Thoracic aorta (tissue), 2 donors: ENCODE measurements at places on chromosomes 3 and 15.

GRCh38 chr3:114221165-114221880 lies 16.1 kb downstream of the ZNF80 start:
- no peak for DNase-seq

- DNase-seq: no peak
Observed at GRCh38 chr3:67947808-67948508, 293.5 kb upstream of the SUCLG2 start.

DNA sequence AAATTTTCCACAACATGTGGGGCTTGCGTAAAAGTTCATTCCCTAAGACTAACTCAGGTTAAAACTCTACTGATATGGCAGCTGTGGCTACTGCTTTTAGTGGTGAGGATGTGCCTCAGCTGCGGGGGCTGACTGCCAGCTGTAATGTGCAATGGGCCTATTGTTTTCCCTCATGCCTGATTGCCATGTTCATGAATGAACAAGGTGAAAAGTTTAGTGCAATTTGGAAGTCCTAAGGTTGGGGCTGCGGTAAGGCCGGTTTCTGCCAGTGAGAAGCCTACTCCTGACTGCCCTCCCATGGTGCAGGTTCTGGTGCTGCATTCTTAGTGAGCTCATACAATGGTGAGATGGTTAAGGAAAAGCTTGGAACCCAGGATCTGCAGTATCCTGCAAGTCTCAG lies 10.9 kb upstream of the ALDH1L1 start:
- DNase-seq: no peak

- no peak for DNase-seq
Observed at GRCh38 chr15:31365032-31365654, 38.5 kb downstream of the KLF13 start.

DNA sequence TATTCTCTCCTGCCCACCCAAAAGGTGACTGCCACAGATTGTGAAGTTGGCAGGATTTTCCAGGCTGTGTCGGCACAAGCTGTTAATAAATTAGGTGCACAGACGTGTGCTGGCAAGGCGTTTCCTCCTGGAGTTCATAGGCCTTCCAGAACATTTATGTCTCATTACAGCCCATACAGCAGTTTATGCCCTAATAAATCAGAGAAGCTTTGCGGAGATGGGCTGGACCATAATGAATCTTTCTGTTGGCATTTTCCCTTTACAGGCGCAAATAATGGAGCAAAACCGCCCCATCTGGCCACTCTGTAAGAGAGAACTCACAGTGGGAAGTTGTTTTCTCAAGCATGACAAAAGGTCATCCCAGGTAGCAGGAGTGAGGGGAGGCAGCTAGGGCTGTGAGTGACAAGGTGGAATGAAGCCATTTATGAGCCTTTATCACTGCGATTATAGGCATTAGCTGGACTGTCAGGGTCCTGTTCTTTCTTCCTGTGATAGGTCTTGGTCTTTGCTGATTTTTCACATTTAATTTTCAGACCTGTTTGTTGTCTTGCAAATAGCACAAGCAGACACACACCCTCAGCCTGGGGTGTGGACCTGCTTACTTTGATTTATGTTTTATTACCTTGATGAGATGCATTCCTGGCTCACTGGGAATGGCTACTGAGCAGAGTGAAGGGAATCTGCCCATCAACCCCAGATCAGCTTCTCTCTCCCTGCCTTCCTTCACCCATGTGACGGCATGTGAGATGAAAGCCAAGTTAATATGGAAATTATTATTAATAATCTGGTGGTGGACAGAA lies 257.5 kb downstream of the LRTM1 start:
- DNase-seq: no peak

GRCh38 chr15:73631915-73632669 lies 1.1 kb downstream of the NPTN start:
- no peak for DNase-seq

DNA sequence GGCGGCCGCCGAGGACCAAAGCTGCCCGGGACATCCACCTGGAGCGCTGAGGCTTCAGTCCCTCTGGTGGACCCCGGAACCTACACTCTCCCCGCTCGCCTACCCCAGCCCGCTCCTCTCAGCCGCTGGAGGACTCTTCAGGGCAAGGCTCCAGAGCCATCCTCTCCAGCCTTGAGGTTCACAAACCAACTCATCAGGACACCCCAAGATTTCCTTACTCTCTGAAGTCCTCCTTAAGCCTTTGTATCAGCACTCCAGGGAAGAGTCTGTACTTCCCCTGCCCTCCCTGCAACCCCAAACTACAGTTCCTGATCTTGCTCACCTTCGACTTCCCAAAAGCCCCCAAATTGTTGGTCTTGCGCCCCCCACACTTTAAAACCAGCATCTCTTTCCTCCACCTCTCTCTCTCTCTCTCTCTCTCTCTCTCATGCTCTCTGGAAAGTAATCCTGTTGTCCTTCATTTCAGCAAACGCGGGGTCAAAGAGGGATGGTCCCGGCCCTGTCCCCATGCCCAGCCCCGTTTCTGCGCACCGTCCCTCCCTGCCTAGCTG lies 438 bp downstream of the THBS1 start:
- no peak for DNase-seq

- DNase-seq: no peak
Observed at GRCh38 chr15:87564681-87565080, 691.9 kb downstream of the NTRK3 start.

DNA sequence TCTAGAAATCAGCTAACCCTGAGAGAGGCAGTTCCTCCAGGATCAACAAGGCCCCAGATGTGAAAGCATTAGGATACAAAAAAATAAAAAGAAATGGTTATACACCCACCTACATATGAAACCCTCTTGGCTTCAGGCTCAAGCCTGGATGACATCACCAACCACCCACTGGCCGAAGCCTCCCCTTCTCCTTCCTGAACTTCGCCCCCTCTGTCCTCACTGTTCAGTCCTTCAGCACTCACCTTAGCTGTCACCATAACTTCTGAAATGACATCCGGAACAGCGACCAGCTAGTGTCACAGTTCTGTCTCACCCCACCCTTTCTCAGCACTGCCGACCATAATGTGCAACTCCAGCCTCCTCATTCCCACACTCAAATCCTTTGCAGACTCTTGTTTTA lies 98.7 kb downstream of the PLCH1 start:
- DNase-seq: no peak

DNA sequence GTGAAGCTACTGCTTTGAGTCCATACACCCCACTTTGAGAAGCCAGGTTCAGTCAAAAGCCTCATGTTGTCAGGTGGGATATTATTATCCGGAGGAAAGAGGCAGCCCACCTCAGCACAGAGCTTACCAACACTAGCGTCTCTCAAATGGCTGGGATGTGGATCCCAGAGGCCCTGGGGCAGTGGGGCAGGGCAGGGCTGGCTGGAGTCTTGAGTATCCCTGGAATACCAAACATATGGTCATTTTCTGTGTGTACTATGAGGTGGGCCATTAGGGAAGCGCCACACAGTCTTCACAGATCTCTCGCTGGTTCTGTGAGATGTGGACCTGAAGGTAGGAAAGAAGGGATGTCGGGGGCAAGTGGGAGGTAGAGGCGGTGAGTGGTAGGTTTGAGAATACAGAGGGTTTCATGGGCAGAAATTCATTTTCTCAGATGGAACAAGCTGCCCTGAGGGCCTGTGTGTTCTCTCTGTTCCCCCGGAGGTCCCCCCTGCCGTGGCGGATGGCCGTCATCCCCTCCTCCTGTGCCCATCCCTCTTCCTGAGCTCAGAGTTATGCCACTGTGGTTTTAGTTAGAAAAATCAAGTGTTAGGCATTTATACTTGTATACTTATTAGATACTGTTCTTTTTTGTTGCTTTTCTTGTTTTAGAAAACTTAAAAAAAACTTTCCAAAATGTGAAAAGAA lies 66.4 kb downstream of the USP13 start:
- no peak for DNase-seq

DNA sequence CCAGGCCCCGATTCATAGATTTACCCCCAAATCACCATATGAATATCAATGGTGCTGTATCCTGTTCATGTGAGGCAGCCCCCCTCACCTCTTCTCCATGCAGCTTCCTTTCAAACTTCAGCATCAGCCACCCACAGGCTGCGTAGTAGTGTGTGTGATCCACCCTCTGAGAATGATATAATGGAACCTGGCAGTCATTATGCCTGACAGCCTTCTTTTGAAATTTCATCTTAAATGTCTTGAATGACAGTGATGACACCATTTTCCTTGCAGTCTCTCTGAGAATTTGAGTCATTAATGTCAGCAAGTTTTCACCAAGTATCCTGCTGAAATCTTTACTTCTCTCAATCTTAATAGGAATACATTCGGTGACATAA lies 3.5 kb upstream of the CLRN1 start:
- no peak for DNase-seq

GRCh38 chr15:31300208-31300661 lies 26.4 kb upstream of the KLF13 start:
- no peak for DNase-seq

DNA sequence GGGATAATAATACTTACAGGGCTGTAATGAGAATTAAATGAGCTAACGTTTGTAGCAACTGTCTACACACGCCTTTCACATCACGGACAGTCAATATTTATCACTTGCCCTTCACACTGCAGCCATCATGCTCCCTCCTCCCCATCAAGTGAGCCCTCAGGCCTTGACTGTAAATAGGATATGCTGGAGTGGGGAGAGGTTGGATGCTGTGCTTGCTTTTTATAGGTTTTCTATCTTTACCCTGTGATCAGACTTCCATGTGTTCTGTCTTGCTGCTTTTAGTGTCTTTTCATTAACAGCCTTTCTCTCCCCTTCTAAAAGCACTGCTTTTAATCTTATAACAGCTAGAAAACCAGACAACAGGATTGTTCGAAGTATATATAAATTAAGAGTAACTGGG lies 12.8 kb upstream of the MAGEF1 start:
- no peak for DNase-seq

DNA sequence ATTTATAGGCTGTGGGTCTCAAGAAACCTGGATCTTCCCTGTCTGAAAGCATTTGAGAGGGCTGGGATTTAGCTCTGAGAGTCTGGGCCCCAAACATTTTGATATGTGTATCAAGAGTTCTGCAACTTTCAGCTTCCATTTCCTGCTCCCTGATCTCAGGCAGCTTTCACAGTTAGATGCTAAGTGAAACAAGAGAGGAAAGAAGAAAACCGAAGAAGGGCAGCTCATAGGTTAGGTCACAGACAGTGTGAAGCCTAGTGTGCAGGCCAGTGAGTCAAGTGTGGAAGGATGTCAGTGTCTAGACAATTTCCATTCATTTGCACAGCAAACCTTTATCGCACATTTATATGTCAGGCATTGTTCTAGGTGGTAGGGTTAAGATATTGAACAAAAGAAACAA lies 173.6 kb upstream of the PROK2 start:
- DNase-seq: no peak

- no peak for DNase-seq
Observed at GRCh38 chr15:52486003-52486996, 42.4 kb downstream of the MYO5A start.

- DNase-seq: no peak
Observed at GRCh38 chr15:34258151-34258550, 33.3 kb downstream of the EMC4 start.

- no peak for DNase-seq
Observed at GRCh38 chr15:65762914-65763787, 28.9 kb downstream of the DENND4A start.

- no peak for DNase-seq
Observed at GRCh38 chr3:182795389-182795782, 2.1 kb downstream of the ATP11B start.

DNA sequence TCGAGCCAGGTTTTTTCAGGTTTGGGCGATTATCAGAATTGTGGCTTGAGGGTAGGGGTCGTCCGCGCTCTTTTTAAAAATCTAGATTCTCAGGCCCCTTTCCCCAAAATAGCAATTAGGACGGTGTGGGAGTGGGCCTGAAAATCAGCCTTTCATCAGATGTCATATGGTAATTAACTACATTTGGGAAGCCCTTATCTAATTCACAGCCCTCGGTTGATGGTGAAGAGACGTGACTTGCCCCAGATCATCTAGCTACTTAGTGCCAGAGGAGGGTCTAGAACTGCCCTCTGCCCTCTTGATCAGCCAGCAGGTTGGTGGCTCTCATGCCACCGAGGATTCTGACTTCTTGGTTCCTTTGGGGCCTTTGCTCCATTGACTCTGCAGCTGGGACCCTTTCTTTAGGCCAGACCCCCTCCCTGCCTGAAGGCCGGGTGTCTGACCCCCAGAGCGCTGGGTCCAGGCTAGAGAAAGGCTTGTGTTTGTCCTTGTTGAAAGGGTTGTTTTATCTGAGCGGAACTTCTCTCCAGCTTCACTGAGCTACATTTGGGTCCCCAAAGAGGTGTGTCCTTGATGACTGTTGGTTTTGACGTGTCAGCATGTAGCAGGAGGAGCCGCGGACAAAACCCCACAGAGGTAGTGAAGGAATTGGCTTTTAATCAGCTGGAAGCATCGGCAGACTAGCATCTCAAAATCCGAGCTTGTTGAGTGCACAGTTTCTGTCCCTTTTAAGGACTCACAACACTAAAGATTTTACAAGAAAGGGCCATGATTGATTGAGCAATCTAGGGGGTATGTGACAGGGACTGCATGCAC lies 857 bp downstream of the AEN start:
- no peak for DNase-seq

GRCh38 chr15:48563934-48564333 lies 81.6 kb downstream of the FBN1 start:
- DNase-seq: no peak

GRCh38 chr3:193879099-193879863 lies 256.7 kb upstream of the HES1 start:
- DNase-seq: no peak

DNA sequence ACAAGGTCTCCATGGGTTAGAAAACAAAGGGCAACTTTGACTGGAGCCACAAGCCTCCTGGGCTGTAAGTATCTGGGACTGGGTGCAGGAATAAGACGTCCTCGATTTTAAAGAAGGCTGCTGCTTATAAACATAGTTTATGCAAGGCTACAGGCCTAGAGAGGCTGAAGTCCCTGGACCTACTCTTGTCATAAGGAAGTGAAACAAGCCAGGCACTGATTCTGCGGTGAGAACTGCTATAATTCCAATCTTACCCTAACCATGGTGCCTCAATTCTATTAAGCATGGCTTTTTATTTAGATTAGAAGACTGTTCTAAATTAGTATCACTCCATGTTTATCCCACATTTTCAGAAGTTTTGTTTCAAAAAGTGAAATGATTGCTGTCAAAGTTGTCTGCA lies 777.6 kb downstream of the PLOD2 start:
- DNase-seq: no peak

DNA sequence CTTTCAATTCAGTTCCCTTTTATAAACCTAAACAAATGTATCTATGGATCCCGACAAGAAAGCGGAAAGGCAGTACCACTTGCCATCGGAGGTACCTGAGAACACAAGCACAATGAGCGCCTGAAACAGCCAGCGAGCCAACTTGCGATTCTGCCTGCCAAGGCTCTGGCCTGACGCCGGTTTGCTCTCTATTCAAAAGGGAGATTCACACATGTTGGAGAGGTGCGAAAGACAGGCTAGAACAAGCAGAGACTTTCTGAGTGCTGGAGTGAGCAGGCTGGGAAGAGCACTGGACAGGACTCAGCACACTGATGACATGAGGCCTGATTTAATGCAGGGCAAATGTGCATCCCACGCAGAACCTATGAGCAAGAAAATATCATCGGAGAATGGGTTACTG lies 17.7 kb upstream of the PRR23E start:
- DNase-seq: no peak
